ENCODE measurements at places on chromosomes 6 and 20. TPM values are rescaled to one million over a fixed set of nuclear protein-coding genes. Genes with fewer than 3 reads are reported as not detected.

DNA sequence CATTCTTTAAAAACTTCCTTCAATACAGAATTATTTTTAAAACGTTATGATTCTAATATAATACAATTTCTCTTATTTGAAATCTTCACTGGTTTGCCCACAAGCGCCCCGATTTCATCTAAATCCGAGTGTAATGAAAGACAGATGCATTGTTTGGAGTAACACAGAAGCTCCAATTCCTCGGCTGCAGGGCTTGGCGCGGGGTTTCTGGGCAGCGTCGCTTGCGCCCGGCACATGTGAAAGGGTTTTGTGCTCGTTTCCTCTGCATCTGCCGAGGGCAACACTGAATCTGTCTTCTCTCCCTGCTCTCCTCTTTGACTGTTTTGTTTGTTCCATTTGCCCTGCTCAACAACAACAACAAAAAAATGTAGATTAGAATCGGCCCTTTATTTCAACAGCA, 248.6 kb upstream of the QKI start:
- no peak for DNase-seq

BPIFB2 gene
- total RNA-seq: not detected

- DNase-seq: no peak
Observed at GRCh38 chr6:1611572-1612298, 2.0 kb downstream of the FOXC1 start.

- DNase-seq: no peak
Observed at GRCh38 chr6:14501240-14501639, 383.7 kb downstream of the CD83 start.

DNA sequence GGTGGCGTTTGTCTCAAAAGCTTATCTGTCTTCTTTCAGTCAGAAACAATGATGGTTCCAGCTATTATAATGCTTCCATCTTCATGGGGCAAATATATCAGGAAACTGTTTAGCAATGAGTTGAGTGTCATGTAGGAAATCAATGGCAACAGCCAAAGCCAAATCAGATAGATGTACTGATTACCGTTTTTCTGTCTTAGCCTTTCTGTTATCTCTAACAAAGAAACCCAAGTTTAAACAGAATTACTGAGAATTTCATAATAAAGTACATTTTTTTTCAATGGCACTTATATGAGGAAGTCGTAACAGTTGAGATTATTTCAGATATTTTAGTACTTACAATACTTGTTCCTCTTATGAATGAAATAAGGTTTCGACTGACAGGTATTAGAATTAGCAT, 1.2 kb downstream of the NOX3 start:
- no peak for DNase-seq

CRISP3 gene
- not detected for total RNA-seq

MEI4 gene
- total RNA-seq: 0.04 TPM

FGD2 gene
- 1.7 TPM for total RNA-seq

GRCh38 chr6:97460394-97461080, 177.5 kb upstream of the MMS22L start:
- no peak for DNase-seq

- no peak for DNase-seq
Observed at GRCh38 chr6:16600026-16600425, 161.2 kb downstream of the ATXN1 start.

C4B gene
- 4.0 TPM for total RNA-seq

GRCh38 chr20:46682063-46682821, 7.0 kb downstream of the TP53RK start:
- DNase-seq: no peak

GRCh38 chr6:68144667-68145066, 490.4 kb upstream of the ADGRB3 start:
- no peak for DNase-seq

DNA sequence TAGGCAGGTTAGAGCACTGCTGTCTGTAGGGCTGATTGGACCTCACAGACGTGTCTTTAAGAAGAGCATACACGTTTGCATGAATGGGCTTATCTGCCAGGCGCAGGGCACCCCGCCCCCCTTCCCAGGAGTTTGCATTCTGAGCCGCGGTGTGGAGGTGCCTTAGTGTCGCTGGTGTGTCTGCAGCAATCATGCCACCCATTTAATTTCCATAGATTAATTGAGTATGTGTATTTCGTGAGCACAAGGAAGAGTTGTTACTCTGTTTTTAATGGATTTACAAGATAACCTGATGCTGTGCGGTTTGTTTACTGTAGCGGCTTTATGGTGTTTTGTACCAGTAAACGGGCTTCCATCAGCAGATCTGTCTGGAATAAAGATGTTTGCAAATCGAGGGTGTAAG, 107.7 kb downstream of the ZDHHC14 start:
- no peak for DNase-seq

DNA sequence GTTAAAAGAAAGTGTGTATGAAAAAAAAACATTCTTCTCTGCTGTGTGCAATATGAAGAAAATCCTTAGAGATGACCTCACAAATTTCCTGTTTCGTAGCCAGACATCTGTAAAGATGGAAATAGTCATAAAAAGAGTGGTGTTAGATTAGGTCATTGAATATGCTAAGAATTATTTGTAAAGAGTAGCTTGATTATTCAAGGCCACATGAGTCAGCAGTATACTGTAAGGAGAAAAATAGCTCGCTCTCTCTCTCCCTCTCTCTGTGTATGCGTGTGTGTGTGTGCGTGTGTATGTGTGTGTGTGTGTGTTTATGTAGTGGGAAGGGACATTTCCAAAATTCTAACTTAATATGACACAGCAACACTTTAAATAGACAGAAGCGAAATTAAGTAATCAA, 78.8 kb downstream of the PTCHD4 start:
- DNase-seq: no peak

OTOR gene
- not detected for total RNA-seq

PRPH2 gene
- total RNA-seq: 0.06 TPM

- no peak for DNase-seq
Observed at GRCh38 chr6:19578481-19578880, 258.7 kb upstream of the ID4 start.

FAM83C gene
- not detected for total RNA-seq

- DNase-seq: no peak
Observed at GRCh38 chr6:153001767-153002612, 519 bp downstream of the MTRF1L start.

DNA sequence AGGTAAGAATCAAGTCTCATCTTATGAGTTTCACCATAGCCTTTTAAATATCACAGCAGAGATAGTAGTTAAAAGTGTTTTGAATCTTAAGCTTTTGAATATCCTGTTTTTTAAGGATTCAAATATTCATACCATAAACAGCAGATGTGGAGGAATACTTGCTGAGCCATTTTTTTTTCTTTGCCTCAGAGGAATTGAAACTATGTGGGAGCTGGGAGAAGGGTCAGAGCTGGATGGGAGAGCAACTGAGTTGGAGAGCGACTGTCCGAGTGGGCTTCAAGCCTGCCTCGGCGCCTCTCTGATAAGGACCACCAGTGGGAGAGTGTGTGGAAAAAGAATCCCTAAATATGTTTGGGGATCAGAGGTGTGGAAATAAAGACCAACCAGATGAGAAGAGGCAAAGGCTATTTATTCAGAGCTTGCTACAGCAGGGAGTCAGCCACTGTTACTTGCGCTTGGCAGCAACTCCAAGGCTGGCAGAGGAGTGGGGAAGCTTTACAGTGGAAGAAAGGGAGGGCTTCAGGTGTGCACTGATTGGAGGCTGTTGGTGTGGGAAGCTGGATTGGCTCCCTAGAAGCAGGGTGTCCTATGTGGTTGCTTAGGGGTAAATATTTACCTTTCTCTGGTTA, 34.3 kb upstream of the MCUR1 start:
- no peak for DNase-seq

- DNase-seq: no peak
Observed at GRCh38 chr6:13830803-13831202, 16.4 kb upstream of the MCUR1 start.

DNA sequence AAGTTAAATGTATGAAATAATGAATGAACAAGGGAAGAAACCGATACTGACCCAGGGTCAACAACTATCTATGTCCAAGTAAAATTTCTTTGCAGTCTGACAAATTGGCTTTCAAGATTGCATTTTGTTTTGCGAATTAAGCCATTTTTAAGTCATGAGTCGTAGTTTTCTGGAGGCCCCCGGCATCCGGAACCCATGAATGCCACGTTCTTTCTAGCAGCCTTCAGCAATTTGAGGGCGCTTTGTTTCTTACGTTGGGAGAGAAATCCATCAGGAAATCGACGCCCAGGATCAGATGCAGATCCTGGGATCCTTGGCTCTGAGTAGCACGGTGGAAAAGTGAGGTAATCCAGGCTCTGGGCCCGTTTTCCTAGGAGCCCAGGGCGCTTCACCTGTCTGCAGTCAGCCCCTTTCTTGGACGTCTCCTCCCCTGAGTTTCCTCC, 309 bp upstream of the ABRACL start:
- no peak for DNase-seq

ISM1 gene
- 3.2 TPM for total RNA-seq

POU5F1 gene
- not detected for total RNA-seq

BTBD9 gene
- total RNA-seq: 6.8 TPM

GGT7 gene
- total RNA-seq: 10.5 TPM

- DNase-seq: no peak
Observed at GRCh38 chr20:40657526-40657925, 31.5 kb downstream of the MAFB start.

GRCh38 chr6:15131651-15132061, 114.2 kb upstream of the JARID2 start:
- DNase-seq: no peak

DNA sequence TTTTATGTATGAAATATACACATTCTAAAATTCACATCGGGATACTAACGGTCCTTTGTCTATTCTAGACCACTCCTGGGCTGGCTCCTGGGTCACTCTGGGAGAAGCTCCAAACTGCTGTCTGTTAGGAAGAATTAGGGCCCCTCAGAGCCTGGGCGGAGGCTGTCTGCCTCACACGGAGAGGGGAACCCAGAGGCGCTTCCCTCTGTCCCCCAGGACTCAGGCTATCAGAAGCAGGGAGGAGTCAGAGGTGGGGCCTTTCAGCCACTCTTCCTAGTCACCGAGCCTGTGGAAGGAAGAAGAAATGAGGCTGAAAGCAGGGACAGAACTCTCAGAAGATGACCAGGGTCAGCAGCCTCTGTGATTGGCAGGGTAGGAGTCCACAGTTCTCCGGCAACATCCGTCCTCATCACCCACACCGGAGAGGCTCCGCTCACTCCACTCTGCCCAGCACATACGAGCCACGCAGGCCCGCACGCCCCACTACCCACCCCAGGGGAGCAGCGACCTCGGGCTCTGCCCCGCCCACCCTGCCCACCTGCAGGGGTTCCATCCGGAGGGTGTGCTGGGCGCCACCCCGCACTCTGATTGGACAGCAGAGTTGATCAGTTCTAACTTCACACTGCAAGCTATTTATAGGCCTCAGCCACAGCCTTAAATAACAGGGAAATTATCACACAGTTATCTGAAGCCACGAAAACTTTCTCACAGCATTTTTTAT, 182.1 kb upstream of the AFDN start:
- DNase-seq: no peak

SMOC2 gene
- not detected for total RNA-seq

- no peak for DNase-seq
Observed at GRCh38 chr6:109486068-109486467, 3.0 kb upstream of the ZBTB24 start.

DNA sequence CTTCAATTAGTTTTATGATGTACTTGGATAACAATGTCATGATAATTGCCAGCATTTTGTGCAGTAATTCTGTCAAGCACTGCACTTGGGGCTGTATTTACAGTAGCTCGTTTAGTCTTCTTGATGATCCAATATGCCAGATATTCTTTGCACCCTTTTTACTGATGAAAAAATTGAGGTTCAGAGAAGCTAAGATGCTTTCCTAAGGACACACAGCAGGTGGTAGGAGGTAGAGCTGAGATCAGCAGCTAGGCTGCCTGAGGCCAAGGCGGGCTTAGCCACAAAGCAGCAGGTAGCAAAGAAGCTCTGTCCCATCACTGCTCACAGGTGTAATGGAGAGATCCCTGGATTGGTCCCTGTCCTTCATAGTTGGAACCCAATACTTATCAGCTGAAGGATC, 33.3 kb downstream of the SUMO4 start:
- DNase-seq: no peak

TRIM15 gene
- 0.29 TPM for total RNA-seq

All from activated naive CD8-positive, alpha-beta T cell treated with anti-CD3 and anti-CD28 coated beads for 36 hours (primary cell).